Hippocampal formation (tissue), 2 donors: ENCODE measurements at places on chromosomes 6 and 20.

DNA sequence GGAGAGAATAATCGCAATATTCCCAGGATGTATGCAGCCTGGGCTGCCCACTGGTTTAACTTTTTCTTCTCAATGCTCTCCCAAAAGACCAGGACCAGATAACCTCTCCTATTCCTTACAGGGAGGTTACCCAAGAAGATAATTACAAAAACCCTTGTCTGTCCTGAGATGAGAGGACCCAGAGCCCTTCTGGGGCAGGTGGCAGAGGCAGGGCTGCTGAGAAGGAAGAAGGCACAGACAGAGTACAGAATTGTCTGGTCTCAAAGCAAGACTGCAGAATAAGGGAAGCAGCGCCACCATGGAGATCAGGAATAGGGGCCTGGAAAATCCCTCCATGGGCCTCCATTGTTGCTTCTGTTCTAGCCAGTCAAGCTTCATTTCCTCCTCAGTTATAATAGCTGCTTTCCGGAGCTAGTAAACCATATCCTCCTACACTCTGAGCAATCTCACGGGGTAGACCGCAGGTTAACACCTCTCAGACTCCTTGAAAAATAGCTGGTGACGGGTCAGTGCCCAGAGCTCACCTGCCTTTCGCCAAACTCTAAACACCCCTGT, 463 bp upstream of the HLA-DMB start:
- DNase-seq = no peak

- no peak for DNase-seq
Observed at GRCh38 chr6:13868236-13868635, 53.9 kb upstream of the MCUR1 start.

DNA sequence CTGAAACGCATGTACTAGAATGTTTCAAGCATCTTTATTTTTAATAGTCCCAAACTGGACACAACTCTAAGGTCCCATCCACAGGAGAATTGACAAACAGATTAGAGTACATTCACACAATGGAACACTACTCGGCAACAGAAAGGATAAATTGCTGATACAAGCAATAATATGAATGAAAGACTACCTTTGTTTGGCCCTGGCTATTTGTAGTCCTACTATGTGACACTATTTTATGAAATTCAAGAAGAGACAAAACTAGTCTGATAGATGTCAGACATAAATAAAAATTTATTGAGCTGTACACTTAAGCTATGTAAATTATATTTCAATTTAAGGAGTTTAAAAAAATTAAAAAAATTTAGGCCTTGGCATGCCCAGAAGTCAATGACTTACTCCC, 28.0 kb upstream of the RNF24 start:
- no peak for DNase-seq

- no peak for DNase-seq
Observed at GRCh38 chr6:42821846-42822245, 40.0 kb downstream of the BICRAL start.
